Activated CD8-positive, alpha-beta memory T cell treated with anti-CD3 and anti-CD28 coated beads for 4 hours (primary cell): ENCODE measurements at places on chromosomes 1 and 21.

GRCh38 chr1:220550811-220551399, 23.0 kb downstream of the MARK1 start:
- DNase-seq: no peak

- DNase-seq: no peak
Observed at GRCh38 chr21:37000381-37000780, 6.1 kb upstream of the RIPPLY3 start.

DNA sequence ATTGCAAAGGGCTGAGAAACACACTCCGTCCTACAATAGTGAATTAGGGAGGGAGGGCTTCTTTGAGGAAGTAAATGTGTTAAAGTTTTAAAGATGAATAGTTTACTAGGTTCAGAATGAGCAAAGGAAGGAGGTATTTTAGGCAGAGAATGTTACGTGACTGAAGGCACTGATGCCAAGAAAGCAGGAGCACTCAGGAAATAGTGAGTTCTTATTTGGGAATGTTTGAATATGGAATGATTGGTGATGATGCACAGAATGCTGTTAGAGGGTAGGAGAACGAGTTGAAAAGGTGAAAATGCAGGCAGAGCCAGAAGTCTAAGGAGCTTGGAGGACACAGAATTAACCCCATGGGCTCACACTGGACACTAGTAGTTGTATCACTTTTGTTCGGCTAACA, 108.0 kb downstream of the NRIP1 start:
- no peak for DNase-seq

GRCh38 chr1:220013497-220013896, 32.8 kb downstream of the EPRS1 start:
- no peak for DNase-seq

- DNase-seq: no peak
Observed at GRCh38 chr1:77834771-77835334, 53.6 kb upstream of the NEXN start.

GRCh38 chr1:236654957-236655356, 31.3 kb upstream of the ACTN2 start:
- no peak for DNase-seq

GRCh38 chr1:109947582-109948284, 36.8 kb upstream of the AHCYL1 start:
- DNase-seq: no peak

GRCh38 chr1:63642901-63643300, 49.7 kb downstream of the PGM1 start:
- DNase-seq: no peak

DNA sequence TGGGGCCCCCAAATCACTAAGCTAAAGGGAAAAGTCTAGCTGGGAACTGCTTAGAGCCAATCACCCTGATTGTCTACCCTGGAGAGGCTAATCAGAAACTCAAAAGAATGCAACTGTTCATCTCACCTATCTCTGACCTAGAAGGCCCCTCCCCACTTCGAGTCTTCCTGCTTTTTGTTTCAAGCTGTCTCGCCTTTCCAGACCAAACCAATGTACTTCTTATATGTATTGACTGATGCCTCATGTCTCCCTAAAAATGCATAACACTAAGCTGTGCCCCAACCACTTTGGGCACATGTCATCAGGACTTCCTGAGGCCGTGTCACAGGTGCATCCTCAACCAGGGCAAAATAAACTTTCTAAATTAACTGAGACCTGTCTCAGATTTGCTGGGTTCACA, 209.5 kb downstream of the APP start:
- no peak for DNase-seq

DNA sequence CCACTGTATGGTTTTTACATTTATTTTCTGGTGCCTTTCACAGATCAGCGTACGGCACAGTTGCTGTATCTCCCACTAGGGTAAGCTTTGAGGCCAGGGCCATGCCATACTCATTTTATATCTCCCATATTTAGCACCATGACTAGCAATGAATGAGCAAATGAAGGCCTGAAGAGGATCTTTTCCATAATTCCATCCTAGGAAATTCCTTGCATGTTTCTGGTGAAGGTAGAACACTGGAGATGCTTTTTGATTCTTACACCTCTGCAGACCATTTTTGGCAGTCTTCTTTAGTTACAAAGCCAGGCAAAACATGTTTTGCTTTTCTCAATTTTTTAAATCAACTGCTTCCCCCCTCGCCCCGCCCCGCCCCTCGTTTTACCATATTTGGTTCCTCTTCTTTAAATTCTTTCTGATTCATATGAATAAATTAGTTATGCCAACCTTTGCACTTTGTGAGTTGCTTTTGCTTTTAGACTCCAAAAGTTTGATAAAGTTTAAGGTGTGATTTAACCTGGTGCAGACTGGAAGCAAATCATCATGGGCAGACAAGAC, 78.9 kb upstream of the AK4 start:
- no peak for DNase-seq

- DNase-seq: no peak
Observed at GRCh38 chr1:81498471-81499462, 302.0 kb upstream of the ADGRL2 start.

- no peak for DNase-seq
Observed at GRCh38 chr1:30444401-30444800, 279.0 kb downstream of the MATN1 start.

- no peak for DNase-seq
Observed at GRCh38 chr21:35602811-35603362, 457.4 kb downstream of the SETD4 start.

GRCh38 chr1:89269277-89269676, 3.4 kb downstream of the GBP5 start:
- no peak for DNase-seq

DNA sequence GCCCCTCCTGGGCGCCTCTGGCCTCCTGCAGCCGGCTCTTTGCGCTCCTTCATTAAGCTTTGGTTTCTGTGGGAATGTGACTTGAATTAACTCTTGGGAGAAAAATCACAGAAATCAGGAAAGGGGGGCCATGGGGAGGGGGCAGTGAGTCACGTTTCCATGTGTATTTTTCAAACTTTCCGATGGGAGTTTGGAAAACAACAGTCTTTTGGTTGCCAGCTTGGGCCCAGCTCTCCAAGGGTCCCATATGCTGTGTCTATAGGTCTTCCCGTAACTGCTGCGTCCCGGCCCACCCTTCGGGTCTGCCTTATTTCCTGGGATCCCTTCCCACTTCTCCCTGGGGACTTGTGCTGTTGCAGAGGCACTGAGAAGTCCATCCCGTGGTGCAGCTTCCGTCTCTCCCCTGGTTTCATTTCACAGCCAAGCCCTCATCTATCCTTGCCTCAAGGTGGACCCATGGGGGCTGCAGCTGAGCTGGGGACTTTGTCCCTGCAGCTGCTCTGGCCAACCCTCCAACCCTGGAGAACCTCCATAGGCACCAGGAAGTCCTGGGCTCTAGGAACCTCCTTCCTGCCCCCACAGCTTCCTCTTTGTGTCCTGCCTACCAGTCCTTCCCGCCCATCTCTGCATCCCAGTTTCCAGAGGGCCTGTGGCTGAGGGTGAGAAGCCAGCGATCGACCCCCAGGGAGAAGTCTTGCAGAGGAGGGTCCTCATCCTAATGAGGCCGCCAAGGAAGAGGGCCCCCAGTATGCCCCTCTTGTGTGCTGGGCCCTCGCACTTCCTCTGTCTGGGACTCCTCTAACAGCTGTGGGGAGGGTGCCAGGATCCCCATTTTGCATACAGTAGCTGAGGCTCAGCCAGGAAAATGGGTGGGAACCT, 11.6 kb upstream of the LMNA start:
- DNase-seq: no peak

DNA sequence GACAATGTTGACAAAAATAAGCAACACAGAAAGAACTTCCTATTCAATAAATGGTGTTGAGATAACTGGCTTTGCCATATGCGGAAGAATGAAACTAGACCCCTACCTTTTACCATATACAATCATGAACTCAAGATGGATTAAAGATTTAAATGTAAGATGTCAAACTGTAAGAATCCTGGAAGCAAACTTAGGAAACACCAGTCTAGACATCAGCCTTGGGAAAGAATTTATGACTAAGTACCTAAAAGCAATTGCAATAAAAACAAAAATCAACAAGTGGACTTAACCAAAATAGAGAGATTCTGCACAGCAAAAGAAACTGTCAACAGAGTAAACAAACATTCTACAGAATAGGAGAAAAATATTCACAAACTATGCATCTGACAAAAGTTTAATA, 16.1 kb upstream of the CLDN8 start:
- DNase-seq: no peak

GRCh38 chr1:221411283-221411682, 330.6 kb downstream of the DUSP10 start:
- DNase-seq: no peak

DNA sequence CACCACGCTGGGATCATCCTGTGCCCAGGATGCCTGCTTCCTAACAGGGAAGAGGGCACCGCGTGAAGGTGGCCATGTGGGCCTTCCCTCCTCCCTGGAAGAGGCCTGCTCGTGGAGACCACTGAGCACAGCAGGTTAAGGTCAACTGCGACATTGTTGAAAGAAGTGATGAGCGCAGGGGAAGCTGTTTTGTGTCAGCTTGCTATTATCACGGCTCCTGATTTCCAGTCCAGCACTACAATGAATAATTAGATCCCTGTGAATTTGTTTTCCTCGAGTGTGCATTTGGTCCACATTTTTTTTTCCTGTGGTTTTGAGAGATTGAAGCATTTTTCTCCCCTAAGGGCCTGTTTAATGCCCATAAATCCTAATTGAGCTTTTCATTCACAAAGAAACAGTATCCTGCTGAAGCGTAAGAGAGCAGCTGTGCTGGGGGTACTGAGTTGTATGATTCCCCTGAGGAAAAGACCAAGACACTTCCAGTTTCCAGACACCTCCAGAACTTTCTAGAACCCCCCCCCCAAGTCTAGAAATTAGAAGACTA, 204.9 kb downstream of the KCNJ6 start:
- DNase-seq: no peak
